ENCODE measurements at places on chromosomes 5 and 9.

DNA sequence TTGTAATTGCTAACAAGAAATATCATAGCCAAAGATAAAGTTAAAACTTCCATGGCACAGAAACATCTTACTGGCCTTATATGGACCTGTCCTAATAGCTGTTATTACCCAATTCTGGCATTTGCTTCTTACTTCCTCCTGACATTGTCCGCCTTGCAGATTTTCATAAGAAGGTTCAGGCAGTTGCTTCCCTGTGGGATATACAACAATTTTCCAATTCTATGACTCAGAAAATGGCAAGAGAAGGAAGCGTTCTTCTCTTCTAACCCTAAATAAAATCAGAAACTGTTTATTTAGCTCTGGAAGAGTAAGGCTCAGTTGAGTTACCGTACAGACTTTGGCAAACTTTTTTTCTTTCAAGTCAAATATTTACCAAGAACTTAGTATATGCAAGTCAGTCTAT lies 1.7 kb downstream of the PRKAA1 start:
- DNase-seq, result peak; percentile 64

DNA sequence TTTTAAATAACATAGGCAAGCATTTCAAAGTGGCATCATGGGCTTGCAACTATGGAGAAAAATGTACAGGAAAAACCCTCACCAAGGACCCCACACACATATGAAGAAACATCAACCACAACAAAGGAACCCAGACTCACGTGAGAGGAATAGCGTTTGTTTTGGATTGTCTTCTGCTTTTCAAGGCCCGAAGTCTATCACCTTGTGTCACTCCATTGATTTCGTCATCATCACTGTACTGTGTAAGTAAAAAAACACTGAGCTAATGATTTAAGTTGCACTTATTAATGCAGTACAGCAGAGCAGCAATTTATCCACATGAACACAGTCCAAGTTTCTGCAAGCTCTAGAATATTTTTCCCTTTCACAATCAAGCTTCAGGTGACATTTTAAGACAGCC lies 72.4 kb downstream of the HABP4 start:
- DNase-seq, result peak; percentile 80

DNA sequence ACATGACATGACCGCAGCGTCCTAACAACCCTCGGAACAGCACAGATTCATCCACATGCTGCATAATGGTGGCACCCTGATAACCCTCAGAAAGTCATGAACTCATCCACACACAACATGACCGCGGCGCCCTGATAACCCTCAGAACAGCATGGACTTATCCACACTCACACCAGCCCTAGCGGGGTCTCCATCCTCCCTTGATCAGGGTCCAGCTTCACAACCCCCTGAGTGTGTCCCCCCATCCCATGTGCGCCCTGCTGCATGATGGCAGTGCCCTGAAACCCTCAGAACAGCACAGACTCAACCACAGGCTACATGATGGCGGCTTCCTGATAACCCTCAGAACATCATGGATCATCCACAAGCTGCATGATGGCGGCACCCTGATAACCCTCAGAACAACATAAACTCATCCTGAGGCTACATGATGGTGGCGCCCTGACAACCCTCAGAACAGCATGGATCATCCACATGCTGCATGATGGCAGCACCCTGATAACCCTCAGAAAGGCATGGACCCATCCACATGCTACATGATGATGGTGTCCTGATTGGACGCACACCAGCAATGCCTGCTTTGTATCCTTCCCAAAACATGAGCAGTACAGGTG lies 28.3 kb downstream of the SLC6A3 start:
- no peak for DNase-seq

GRCh38 chr9:89889865-89890264 lies 285.1 kb downstream of the GADD45G start:
- no peak for DNase-seq

DNA sequence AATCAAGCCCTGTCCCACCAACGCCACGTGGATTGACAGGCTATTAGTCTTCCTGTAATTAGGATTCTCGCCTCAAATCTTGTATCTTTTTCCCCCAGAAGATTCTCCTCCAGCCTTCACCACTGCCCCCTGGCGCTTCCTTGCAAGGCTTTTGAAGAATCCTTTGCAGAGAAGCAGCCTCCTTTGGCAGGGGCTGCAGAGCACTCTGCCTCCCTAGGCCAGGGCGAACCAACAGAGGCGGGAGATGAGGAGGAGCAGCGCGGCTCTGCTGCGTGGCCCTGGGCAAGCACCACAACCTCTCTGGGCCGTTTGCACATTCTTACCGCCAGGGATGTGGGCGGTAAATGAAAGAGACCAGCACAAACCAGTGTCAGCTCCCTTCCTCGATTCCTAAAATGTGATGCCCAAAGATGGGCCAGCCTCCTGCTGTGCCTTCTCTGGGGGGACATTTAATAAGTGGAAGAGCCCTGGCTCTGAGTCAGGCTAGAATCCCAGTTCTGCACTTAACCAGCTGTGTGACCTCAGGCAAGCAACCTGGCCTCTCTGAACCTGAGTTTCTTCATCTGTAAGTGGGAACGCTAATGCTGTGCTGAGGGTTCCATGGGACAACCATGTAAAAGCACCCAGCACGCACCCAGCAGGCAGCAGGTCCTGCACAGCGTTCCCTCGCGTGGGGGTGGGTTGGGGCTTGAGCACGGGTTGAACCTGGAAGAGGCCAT lies 128.6 kb downstream of the KCNIP1 start:
- DNase-seq, result no peak

GRCh38 chr9:133133681-133134387 lies 12.8 kb upstream of the RALGDS start:
- peak; percentile 70 for DNase-seq

Data from NB4 (cell line).